ENCODE measurements at places on chromosomes 4 and X. TPM values are rescaled to one million over a fixed set of nuclear protein-coding genes. Genes with fewer than 3 reads are reported as not detected.

- no peak for DNase-seq
These were observed 62.8 kb downstream of the NUDT10 start for GRCh38 chrX:51395480-51395809.

GRCh38 chr4:17126321-17126966, 228.0 kb upstream of the LDB2 start:
- no peak for DNase-seq

- no peak for DNase-seq
These were observed 355.1 kb upstream of the CLNK start for GRCh38 chr4:11039634-11040131.

DNA sequence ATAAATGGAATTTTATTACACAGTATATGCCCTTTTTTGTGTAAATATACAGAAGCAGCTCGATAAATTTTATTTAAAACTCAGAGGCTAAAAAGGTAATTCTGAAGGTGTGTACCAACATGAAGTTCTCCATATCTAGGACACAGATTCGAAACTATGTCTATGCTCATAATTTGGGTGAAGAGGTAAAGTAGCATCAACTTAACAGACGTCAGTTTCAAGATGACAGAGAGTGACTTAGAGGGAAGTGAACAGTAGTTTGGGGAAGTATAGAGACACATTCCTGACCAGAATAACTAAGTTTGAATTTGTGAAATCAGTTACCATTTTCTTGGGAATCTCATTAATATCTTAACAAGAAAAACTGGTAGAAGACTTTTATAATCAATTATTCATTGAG, 2493.3 kb downstream of the ARAP2 start:
- DNase-seq = no peak

DNA sequence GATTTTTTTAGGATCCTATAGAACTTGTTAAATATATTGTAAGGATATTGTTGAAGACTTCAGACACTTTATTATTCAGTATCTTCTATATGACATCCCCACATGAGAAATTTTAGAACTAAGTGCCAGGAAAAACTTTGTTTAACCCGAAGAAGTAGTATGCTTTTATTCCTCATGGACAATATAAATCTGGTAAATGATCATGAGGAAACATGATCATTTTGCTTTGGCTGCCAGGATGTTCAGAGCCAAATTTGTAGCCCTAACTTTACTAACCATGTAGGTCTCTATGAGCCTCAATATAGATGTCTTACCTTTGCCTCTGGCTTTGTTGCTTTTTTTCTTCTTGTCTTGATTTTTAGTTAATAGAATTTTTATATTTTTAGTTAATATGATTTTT, 77.8 kb upstream of the TEX13D start:
- no peak for DNase-seq

DNA sequence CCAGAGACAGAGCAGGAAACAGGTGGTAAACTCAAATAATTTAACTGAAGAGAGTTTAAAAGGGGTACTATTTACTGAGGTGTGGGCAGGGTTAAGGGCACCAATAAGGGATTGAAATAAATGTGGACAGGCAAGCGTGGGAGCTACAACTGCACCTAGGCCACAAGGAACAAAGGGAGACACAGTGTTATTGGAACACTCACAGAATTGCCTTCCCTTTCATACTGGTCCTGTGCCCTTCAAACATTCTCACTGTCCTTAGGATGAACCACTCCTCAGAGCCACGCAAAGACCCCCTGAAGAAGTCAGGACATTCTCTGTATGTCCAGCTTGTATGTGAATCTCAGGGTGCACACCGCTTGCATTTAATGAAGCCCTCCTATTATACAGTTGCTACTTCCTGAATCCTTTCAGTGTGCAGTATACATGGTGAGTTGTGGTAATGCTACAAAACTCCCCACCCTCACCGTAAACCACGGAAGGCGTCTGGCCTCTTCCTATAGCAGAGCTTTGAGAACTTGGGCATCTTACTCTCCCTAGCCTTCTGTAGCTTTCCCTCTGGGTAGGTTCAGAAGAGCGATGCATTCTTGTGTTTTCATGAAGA, 9.6 kb upstream of the MRPL1 start:
- no peak for DNase-seq

DNA sequence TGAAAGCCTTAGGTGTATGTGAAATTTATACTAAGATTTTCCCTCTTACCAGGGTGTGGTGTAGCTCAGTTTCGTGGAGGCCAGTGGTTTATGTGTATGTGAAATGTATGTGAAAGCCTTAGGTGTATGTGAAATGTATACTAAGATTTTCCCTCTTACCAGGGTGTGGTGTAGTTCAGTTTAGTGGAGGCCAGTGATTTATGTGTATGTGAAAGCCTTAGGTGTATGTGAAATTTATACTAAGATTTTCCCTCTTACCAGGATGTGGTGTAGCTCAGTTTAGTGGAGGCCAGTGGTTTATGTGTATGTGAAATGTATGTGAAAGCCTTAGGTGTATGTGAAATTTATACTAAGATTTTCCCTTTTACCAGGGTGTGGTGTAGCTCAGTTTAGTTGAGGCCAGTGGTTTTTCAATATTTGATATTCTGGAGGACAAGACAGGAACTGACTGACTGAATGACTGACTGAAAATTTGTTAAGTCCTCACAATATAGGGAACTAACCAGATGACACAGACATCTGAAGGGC, 143.7 kb downstream of the NEXMIF start:
- DNase-seq = no peak

DNA sequence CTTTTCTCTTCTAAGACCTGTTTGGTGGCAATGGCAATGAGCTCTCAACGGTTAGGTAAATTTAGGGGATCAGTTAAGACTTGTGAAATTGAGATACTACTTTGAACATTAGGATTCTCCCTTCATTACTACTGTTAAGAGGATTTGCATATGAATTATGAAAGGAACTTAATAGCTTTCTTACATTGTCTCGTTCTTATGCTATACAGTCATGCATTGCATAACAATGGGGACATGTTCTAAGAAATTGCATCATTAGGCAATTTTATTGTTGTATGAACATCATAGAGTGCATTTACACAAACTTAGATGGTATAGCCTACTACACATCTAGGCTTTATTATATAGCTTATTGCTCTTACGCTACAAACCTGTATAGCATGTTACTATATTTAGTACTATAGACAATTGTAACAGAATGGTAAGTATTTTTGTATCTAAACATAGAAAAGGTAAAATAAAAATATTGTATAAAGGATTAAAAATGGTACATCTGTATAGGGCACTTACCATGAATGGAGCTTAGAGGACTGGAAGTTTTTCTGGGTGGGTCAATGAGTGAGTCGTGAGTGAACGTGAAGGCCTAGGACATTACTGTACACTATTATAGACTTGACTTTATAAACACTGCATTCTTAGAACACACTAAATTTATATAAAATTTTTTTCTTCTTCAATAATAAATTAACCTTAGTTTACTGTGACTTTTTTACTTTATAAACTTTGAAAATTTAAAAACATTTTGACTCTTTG, 62.5 kb downstream of the PAQR3 start:
- DNase-seq = no peak

DNA sequence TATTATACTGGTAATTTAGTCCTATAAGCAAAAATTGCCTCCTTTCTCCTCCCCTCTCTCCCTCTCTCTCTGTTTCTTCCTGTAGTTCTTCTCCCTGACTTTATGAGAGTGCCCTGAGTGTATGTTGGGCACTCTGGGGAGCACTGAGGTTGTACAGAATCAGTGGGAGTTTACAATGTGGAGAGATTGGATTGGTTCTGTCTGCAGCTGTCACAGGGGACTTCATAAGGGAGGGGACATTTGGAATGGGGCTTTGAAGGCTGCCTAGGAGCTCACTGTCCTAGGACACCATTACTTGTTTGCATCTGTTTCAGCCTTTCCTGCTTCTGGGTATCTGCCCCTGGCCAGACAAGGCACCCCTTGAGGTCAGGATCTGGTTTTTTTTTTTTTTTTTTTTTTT, 22.9 kb downstream of the SH3TC1 start:
- no peak for DNase-seq

DNA sequence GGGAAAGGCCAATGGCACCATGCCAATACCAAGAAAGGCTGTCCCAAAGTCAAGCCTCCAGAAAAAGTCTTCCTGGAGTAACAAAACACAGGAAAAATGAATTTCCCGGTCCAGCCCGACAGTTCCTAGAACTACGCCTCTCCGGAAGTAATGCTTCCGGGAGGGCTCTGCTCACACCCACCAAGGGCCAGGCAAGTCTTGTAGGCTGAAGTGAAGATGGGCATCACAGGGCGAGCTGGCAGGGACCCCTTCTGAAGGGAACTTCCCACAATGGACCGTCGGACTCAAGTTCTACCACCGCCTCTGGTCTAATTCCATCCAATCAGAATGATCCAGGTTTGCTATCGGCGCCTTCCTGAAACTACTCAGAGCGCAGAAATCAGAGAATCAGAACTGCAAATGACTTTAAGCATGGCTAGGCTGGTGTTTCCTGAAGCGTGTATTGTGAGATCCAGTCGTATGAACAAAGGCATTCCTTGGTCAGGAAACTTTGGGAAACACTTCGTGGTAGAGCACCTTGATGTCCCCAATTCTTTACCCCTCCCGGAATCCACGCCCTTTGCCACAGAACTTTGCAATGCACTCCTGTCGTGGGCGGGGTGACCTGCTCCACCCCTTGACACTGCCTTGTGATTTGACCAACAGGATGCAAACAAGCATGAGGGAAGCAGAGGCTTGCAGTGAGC, 127.8 kb downstream of the BCOR start:
- no peak for DNase-seq

DNA sequence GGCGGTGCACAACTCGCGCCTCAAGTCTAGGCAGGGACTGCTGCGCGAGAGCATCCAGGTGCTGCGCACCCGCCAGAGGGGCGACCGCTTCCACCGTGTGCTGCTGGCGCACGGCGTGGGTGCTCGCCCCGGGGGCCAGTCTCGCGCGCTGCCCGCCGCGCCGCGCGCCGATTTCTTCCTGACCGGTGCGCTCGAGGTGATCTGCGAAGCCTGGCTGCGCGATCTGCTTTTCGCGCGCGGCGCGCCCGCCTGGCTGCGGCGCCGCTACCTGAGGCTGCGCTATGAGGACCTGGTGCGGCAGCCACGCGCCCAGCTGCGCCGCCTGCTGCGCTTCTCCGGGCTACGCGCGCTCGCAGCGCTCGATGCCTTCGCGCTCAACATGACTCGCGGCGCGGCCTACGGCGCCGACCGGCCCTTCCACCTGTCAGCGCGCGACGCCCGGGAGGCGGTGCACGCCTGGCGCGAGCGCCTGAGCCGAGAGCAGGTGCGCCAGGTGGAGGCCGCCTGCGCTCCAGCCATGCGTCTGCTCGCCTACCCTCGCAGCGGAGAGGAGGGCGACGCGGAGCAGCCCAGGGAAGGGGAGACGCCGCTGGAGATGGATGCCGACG, 1.3 kb downstream of the CHST7 start:
- DNase-seq = peak; percentile 68

DNA sequence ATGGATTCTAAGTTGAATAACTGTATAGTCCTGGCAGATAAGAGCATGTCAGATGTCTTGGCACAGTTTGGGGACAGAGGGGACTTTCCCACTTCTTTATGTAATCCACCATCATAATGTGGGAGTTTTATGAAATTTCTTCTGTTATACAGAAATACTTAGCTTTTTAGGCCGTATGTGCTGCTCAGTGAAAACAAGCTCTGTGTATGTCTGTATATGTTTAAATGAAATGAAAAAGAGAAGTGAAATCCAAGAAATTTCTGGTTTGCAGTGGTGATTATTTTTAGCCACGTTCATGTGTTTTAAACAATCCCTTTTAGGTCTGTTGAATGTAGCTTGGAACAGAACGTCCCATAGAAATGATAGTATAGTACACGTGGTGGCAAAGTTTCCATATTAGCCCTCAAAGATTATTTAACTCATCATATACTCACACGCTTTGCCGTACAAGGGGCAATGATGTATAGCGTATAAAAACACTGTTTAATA, 41.0 kb downstream of the GAB1 start:
- DNase-seq = no peak

GRCh38 chrX:101764538-101764937, 104.9 kb upstream of the ARMCX2 start:
- no peak for DNase-seq

- no peak for DNase-seq
These were observed 120.4 kb upstream of the SCML1 start for GRCh38 chrX:17616936-17617335.

DNA sequence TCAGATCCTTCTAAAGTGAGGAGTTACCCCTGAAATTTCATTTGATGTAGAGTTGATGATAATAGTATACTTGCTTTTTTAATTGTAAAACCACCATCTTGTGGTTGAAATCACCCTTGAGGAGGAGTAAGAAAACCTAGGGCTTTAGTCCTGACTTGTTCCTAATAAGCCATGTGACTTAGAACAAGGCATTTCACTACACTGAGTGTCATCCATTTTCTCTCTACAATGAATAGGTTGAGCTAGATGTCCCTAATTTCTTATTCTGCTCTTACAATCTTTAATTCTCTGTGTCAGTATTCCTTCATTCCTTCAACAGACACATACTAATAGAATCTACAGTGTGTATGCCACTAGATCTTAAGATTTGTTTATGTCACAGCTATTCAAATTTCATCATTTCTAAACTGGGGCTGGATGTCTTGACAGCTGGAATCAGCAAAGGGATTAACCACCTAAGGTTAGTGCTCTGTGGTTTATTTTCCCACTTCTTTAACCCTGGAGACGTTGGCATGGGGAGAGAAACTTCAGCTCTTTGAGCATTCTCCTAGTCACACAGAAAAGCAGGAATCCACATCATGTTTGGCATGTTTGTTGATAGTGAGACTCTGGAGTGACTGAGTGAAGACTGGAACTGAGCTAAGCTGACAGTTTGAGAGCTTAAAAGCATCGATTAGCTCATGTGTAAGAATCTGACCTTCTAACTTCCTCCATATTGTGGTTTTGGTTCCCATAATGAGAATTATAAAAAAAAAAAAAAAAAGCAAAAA, 246.3 kb downstream of the NDST4 start:
- DNase-seq = no peak

DNA sequence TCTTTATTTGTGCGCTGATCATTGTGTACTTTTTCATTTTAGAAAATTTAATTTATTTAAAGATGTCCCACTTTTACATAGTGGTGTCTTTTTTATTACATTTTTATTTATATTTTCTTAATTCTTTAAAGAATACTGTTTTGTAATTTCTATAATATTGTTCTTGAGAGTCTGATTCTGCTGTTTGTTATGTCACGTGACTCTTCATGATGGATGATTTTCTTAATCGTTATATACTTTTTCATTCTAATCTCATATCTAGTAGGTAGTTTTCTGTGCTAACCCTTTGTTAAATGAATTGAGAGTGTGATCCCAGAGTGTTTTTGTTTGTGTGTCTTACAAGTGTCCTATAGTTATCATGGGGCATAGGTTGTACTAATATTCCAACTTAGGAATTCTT, 568.2 kb upstream of the AMOT start:
- no peak for DNase-seq

UGT2B10 gene
- not detected for total RNA-seq

PRRG1 gene
- 16.3 TPM for total RNA-seq

DNAAF6 gene
- total RNA-seq = not detected

PRICKLE3 gene
- total RNA-seq = 16.4 TPM

PAGE2 gene
- total RNA-seq = not detected

P2RY10 gene
- total RNA-seq = 1.8 TPM

ARHGAP6 gene
- 17.1 TPM for total RNA-seq

CLNK gene
- total RNA-seq = 0.35 TPM

RNF150 gene
- 2.4 TPM for total RNA-seq

MAGEB2 gene
- total RNA-seq = not detected
